ENCODE measurements at places on chromosomes 13 and 19.

GRCh38 chr19:6059988-6060599, 50.2 kb downstream of the RFX2 start:
- no peak for DNase-seq

GRCh38 chr13:96963786-96964475, 30.3 kb downstream of the OXGR1 start:
- DNase-seq = peak; percentile 58

- DNase-seq = no peak
Observed at GRCh38 chr19:32355309-32355708, 9.9 kb downstream of the ZNF507 start.

GRCh38 chr19:48842789-48843162, 6.5 kb upstream of the HSD17B14 start:
- DNase-seq = no peak

- DNase-seq = no peak
Observed at GRCh38 chr19:2150794-2151338, 500 bp downstream of the AP3D1 start.

Data from SHP77 treated with DMSO at 0.1 percent for 48 hours (cell line).